ENCODE measurements at places on chromosomes 6 and 20.
A peak's percentile ranks its signal among the peaks of the same experiment; 100 is the strongest.

- DNase-seq, result no peak
Observed at GRCh38 chr6:717135-717534, 24.2 kb upstream of the EXOC2 start.

DNA sequence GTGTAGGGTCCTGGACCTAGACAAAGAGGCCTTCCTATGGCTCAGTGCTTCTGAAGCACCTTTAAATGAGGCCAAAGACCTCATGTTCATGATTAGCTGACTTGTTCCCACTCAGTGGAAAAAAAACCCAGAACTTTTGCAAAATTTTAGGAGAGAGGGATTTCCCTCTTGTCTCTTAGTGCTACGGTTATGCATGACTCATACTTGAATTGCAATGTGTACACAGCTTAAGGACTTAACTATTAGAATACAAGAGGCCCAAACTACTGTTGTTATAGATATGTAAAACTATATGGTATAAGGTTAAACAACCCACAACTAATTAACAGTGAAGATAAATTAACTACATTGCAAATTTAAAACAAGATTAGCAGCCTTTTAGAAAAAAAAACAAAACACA lies 32.3 kb upstream of the HLA-A start:
- DNase-seq, result no peak

- no peak for DNase-seq
Observed at GRCh38 chr6:166960609-166960978, 4.2 kb upstream of the RNASET2 start.

DNA sequence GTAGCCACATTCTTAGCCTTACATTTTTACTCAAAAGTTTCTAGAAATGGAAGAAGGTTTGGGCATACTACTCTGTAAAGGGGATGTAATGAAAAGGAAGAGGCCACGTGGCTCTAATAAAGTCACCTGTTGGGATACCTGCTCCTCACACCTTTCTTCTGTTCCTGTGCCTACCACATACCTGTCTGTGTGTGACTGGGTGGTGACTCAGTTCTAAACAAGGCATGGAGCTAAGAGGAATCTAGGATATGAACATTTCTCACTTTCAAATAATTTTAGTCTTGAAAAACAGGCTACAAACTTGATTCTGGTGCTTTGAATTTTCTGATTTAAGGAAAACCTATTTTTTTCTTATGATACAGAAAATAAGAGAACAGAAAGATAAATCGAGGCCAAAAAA lies 363.6 kb downstream of the RFPL4B start:
- DNase-seq, result no peak

DNA sequence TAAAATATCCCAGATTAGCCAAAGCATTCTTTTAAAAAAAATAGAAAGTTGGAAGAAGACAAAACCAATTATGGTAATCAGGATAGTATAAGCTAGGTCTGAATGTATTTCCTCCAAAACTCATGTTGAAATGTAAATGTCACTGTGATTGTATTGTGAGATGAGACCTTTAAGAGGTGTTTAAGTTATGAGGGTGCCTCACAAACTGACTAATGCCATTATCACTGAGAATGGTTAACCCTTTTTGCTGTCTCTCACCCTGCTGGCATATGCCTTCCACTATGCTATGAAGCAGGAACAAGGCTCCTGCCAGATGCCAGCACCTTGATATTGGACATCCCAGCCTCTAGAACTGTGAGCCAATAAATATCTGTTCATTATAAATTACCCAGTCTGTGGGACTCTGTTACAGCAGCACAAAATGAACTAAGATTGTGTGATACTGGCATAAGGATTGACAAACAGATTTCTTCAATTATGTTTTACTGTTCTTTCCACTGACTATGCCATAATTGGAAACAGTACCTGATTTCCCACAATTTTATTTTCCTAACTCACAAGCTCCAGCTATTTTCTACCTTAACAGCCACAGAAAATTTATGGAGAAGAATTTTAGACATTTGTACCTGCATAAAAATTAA lies 63.8 kb downstream of the IBTK start:
- no peak for DNase-seq

DNA sequence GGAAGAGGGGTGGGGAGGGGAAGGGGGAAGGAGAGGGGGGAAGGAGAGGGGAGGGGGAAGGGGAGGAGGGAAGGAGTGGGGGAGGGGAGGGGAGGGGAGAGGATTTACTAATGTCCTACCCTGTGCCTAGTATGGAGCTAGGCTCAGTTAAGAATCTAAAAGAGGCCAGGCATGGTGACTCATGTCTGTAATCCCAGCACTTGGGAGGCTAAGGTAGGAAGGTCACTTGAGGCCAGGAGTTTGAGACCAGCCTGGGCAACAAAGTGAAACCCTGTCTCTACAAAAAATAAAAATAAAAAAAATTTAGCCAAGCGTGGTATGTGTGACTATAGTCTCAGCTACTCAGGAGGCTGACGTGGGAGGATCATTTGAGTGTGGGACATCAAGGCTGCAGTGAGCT lies 13.0 kb downstream of the UBE2J1 start:
- no peak for DNase-seq

DNA sequence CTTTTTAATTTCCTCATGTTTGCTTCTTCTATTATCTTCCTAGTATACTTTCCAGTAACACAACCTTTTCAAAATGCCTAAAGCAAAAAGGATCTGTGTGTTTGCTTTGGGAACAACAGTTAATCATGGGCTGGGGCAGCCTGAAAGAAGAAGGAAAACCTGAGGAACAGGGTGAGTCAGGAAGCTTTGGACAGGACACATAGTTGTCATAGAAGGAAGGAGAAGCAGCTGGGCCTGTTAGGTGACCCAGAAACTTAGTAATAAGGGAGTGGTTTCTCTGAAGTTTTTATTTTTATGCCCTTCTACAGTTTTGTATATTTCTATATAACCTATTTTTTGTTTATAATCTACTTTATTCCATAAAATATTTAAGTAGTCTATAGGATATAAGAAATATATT lies 61.4 kb downstream of the CD24 start:
- peak; percentile 61 for DNase-seq

DNA sequence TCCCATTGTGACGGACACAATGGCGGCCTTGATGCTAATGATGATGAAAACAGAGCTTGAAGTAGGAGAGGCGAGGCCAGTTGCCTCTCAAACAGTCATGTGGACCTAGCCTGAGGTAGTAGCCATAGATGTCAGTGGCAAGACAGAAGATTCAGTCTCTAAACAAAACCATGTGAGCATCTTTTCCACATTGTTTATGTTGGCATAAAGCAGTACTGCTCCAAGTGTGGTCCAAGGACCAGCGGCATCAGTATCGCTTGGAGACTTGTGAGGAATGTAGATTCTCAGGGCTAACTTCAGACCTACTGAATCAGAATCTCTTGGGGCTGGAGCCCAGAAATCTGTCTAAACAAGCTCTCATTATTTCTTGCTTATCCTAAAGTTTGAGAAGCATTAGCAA lies 312.8 kb upstream of the JAG1 start:
- no peak for DNase-seq

GRCh38 chr6:156109713-156110112 lies 654.1 kb upstream of the NOX3 start:
- DNase-seq, result no peak

DNA sequence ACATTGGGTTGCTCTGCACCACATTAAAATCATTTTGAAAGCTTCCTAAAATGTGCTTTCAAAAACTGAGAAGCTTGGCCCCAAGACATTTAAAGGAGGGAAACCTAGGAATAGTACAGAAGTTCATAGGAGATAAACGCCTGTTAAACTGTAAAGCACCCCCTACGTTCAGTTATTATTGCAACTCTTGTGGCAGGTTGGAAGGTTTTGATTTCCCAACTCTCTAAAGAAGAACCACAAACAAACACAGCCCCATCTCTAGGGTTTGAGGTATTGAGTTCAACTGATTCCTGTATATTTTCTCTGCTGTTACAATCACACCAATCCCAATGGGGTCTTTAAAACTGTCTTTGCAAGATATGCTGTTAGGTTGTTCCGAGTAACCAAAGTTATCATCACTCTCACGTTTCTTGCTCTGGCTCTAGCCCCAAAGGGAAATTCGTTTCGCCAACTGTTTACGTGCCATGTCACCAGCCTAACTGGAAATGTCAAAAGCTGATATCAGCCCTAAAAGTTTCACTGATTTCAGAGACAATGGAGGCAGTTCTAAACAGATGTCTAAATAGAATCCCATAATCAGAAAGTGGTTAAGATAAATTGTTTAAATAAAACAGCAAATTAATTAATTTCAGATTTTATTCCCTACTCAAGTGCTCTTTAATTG lies 12.1 kb downstream of the TFAP2A start:
- no peak for DNase-seq

DNA sequence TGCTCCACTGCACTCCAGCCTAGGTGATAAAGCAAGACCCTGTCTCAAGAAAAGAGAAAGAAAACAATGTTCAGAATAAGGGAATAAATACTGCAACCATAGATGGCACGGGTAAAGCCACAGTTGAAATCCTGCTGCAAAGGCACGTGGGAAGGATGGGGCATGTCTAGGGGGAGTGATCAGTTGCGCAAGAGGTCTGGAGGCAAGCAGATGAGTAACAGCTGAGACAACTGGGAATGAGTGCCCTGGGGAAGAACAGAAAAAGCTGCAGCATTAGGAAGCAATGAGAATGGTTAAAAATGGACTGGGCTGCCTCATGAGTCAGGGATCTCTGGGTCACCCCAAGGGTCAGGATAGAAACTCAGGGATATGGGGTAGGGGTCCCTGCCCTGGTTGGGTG lies 96.3 kb downstream of the GMPR start:
- no peak for DNase-seq

DNA sequence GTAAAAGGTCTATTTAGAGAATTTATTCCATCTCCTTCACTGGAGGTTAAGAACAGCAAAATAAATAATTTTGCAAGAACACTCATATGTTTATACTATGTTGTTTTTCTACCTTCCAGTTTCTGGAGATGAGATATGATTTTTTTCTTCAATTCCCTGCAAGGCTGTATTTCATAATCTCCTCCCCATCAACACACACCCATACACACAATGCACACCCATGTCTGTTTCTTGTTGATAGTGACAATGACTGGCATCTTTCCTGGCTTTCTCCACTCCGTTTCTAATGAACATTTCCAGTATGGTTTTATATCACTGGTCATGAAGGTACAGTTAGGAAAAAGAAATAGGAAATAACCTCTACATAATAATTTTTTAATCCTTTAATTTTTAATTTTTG lies 202.1 kb downstream of the ARHGAP18 start:
- no peak for DNase-seq

- DNase-seq, result no peak
Observed at GRCh38 chr6:47023573-47023972, 18.6 kb downstream of the ADGRF1 start.

- DNase-seq, result no peak
Observed at GRCh38 chr6:111803804-111804203, 69.4 kb downstream of the FYN start.

DNA sequence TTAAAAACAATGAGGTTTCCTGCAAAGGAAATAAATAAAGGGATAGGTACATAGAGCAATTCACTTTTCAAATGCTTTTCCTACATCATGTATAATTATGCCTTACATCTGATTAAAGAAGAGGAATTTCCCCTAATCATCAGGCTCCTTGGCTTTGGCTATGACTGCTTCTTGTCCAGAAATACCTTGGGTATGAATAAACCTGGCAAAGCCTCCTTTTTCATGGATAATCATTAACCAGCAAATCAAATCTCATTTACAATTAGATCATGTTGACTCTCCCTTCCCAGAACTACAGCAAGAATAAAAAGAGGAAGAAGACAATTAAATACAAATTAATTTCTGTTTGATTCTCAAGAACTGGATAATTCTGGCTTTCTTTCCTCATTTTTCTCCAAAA lies 58.0 kb upstream of the CD2AP start:
- DNase-seq, result peak; percentile 80

DNA sequence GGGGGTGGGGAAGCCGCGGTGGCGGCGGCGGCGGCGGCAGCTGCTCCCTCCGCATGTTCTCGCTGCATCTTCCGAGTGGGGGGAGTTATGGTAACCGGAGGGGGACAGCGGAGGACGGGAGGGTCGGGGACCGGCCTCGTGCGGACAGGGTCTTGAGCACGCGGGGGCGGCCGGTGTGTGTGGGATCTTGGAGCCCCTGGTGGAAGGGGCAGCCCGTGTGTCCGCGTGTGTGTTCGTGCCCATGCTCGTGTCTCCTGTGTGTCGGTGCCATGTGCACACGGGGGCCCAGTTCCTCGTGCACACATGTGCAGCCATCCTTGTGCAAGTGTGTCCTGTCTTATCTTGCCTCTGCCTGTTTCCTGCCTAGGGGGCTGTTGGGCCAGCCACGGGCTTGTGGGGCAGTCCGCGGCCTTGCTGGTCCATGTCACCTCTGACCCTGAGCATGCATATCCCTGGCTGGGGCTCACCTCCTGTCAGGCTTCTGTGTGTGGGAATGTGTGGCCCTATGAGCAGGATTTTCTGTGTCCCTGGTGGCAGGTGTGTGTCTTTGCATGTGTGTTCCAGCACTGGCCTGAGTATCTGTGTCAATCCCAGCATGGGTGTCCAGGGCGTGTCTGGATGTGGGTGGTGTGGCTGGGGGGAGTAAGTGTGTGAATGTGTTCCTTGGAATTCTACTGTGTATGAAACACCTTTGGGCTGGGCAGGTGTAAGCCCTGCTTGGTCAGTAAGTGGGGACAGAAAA lies 8.5 kb downstream of the SYNGAP1 start:
- no peak for DNase-seq

DNA sequence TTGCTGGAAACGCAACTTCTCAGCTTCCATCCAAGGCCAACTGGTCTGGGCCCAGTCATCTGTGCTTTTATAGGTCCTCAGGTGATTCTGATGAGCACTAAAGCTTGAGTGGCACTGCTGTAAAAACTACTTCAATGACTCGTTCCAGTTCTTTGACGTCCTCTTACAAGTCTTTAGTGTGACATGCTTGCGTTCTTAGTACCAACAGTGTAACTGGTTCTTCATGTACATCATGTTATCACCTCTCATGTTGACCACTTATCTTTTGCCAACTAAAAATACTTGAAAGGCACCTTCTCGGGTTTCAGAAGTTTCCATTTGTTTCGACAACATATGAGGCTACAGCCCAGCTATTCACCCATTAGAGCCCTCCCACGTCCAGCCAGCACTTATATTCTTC lies 468.9 kb downstream of the PRKN start:
- DNase-seq, result no peak

- DNase-seq, result peak; percentile 35
Observed at GRCh38 chr20:55964790-55965189, 40.5 kb downstream of the CBLN4 start.

- no peak for DNase-seq
Observed at GRCh38 chr6:118253741-118254140, 294.4 kb upstream of the PLN start.

DNA sequence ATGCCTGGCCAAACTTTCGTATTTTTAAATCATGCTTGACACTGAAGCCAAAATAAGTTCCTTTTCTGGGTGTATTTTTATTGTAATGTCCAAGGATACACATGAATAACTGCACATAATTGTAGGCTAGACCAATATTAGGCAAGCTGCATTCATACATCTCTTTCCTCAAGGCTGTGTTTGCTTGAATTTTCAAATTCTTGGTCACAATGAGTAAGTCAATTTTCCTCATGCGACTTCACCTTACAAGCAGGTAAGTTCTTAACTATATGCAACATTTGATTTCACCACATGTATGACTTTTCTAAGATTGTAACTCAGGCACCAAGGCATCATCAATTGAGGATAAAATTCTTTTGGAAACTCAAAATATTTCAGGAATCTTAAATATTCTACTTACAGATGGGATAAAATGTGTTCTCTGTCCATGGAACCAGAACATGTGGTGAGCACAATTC lies 112.4 kb upstream of the ZNF217 start:
- DNase-seq, result no peak

GRCh38 chr6:124670801-124671200 lies 291.4 kb upstream of the RNF217 start:
- DNase-seq, result no peak

Measured in stomach (tissue), 19 donors.